T47D (cell line): ENCODE measurements at places on chromosomes 1 and 21.

- DNase-seq, result no peak
Measured at GRCh38 chr1:47703981-47704596, 266.2 kb downstream of the FOXD2 start.

DNA sequence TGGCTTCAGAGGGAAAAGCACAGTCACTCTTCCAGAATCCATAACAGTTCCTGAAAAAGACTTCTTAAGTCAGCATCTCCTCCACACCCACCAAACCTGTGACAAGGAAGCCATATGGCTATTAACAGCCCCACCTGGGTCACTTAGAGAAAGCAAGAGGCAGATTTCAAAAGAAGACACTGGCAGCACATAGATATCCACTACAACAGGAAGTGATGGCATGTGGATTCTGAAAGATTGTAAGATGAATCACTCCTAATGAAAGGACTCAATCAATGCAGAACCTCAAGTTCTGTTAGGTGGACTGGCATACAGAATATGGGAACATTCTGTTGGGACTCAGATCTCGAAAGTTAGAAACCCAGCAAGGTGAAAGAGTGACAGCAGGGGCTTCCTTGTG, 365.9 kb downstream of the TGFB2 start:
- DNase-seq, result no peak

DNA sequence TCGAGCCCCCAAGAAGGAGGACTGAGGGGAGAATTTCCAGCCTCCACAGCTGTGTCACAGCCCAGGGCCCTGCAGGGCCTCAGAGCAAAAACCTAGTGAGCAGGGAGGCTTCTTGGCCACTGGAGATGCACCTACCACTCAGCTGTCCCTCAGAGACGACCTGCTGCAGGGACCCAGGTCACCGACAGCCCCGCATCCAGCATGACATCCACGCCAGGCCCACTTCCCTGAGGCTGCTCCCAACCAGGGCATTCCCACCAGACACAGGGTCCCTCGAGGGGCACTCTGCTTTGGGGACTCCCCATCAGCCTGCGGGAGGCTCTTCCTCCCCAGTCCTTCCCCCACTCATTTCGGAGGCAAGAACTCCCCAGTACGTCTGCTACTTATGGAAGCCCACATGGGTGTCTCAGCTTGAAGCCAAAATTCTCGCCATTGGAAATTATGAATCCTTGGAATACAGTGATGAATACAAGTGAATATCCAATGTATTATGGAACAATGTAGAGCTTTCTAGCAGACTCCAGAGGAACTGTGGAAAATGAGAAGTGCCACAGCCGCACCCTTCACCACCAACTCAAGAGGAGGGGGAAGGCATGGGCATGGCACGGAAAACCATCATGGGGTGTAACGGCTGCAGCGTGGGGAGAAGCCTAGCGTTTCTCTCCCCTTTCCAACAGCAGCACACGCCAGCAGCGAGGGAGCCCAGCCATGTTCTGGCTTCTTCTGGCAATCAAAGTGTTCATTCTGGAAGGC, 6.9 kb downstream of the TFF3 start:
- DNase-seq, result no peak

DNA sequence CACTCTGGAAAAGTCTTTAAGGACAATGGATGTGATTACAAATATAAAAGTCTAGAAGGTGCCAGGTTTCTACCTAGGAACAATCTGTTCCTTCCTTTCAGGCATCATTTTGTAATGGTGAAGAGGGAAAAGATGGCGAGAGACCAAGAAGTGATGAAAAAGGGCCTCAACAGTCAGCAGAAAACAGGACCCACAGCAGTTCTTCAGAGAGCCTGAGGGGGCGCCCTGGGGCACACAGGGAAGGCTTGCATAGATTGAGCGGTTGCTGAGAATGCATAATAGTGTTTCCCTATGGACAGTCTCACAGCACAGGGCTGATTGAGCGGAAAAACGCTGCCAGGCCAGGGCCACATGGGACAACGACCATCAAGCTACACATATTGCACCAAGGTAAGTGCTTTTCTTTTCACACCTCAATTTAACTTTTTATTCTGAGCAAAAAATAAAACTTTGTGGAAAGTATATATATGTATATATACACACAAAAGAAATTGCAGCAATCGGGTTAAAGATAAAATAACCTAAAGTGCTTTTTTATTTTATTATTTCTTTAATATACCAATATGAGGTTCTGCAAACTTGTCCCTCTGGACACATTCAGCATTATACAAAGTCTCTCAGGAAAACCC, 3.1 kb upstream of the YRDC start:
- DNase-seq, result no peak

GRCh38 chr1:184492536-184492935, 105.7 kb downstream of the C1orf21 start:
- no peak for DNase-seq

- no peak for DNase-seq
Measured at GRCh38 chr1:33723251-33723650, 140.6 kb upstream of the HMGB4 start.

DNA sequence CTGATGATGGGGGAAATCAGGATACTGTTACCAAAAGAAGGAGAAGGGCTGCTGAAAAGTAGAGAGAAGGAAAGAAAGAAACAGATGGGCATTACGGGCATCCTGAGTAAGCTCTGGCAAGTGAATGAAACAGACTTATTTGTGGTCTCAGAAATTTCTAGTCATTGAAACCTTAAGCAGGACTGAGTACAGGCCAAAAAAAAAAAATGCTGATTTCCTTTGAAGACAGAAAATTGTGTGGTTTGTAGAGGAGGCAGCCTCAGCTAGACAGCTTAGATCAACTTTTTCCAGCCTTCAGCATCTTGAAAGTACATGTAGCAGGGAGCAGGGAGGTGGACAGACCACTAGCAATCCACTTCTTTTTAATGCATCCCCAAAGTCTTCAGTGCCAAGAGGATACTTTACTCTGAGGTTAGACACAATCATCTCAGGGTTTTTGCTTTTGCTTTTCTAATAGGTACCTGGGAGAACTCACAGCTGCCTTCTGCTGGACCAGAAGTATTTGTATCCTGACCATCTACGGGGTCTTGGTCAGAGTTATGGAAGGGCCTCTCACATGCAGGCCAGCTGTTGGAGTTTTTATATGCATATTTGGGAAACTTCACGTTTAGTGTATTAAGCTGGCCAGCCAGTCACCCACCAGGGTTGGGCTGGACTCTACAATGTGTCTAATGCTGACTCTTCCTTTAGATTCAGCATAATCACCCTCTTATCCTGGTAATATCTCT, 10.6 kb upstream of the CAPZB start:
- no peak for DNase-seq

GRCh38 chr1:32989160-32990050, 24.8 kb upstream of the RNF19B start:
- no peak for DNase-seq

- no peak for DNase-seq
Measured at GRCh38 chr1:90475631-90476030, 241.5 kb downstream of the BARHL2 start.
